Chondrocyte (in vitro differentiated cells): ENCODE measurements at places on chromosomes 3 and 15. TPM values are rescaled to one million over a fixed set of nuclear protein-coding genes. Genes with fewer than 3 reads are reported as not detected.

CDHR4 gene
- total RNA-seq = not detected in 3 replicates

PRTG gene
- total RNA-seq = 1.2 to 3.1 TPM (median 2.7 TPM) in 3 replicates

SLC22A14 gene
- total RNA-seq = 0.62 to 1.2 TPM (median 0.75 TPM) in 3 replicates

DNA sequence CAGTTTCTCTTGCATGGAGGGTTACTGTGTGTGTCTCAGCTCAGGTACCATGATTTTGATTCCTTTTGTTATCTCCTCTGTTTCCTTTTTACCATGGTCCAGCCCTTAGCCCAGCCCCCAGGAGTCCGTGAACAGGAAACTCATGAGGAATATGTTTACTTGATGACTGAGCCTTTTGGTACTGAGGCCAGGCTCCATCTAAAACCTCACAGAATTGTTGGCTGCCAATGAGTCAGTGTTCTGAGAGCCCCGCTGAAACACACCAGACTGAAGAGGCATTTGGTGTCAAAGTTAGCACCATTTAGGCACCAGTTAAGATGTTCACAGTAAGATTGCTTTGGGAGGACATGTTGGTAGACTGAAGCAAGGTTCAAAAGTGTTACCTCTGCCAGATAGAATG lies 80.9 kb downstream of the DGKG start:
- DNase-seq = no peak
- peaks cover 23% of the 10 kb centered on the region for H3K4me1 ChIP-seq
- H3K36me3 ChIP-seq = no peaks in the 10 kb centered on the region
- H3K27ac ChIP-seq = peak overlapping the region; percentile 15

GRCh38 chr15:36499412-36500389 lies 79.7 kb upstream of the CDIN1 start:
- H3K4me3 ChIP-seq = no peak overlapping the region
- no peaks in the 10 kb centered on the region for H3K27me3 ChIP-seq
- DNase-seq = no peak
- H3K36me3 ChIP-seq = no peaks in the 10 kb centered on the region
- no peak overlapping the region for H3K27ac ChIP-seq

DNA sequence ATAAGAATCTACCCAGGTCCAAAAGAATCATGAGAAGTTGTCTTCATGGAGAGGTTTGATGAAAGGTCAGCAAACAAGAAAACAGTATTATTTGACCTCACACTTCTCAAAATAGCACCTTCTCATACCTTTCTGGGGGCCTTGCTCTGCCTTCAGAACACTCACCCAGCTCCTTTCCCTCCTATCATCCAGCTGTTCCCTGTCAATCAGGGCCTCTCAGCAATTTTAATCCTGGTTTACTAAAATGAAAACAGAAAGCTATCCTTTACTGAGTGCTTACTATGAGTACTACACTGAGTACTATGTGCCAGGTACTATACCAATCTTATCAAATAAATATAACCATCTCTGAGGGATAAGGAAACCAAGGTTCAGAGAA lies 138.6 kb downstream of the GAP43 start:
- H3K27me3 ChIP-seq = no peaks in the 10 kb centered on the region
- DNase-seq = no peak
- no peaks in the 10 kb centered on the region for H3K36me3 ChIP-seq
- H3K4me3 ChIP-seq = no peak overlapping the region

DNA sequence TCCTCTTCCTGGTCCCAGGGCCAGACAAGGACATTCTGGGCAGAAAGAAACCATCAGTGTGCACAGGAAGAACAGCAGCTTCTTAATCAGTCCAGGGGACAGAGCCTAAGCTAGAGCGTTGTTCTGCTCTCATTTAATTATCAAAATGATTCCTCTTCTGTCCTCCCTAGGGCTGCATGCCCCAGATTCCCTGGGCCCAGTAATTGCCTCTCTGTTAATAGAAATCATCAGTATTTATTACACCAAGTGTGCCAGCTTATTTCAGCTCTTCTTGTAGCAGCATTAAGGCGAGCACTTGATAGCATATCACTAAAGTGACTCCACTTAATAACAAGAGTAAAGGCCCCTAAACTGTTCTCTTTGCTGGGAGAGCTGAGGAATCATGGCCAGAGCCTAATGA lies 72.1 kb downstream of the WDR76 start:
- H3K4me3 ChIP-seq = no peak overlapping the region
- no peak overlapping the region for H3K27ac ChIP-seq
- H3K36me3 ChIP-seq = no peaks in the 10 kb centered on the region
- no peak for DNase-seq
- no peaks in the 10 kb centered on the region for H3K27me3 ChIP-seq

DNA sequence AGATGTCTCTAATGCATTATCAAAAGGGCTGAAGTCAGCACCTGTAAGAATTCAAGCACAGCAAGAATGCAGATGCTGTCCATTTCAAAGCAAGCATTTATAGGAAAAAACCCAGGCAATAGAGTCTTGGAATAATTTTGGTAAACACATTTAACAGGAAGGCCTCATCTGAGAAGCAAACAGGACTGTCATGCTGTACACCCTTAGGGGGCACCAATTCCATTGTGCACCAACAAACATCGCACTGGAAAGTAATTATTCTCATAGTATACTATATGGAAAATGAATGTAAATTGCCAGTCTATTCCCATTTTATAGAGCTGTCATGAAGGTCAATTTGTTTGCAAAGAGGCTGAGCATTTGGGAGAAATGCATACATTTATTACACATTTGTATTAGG lies 247.3 kb upstream of the SUCLG2 start:
- no peak overlapping the region for H3K4me3 ChIP-seq
- no peaks in the 10 kb centered on the region for H3K4me1 ChIP-seq
- H3K27ac ChIP-seq = no peak overlapping the region
- H3K36me3 ChIP-seq = no peaks in the 10 kb centered on the region
- peaks cover 1% of the 10 kb centered on the region for H3K27me3 ChIP-seq

DNA sequence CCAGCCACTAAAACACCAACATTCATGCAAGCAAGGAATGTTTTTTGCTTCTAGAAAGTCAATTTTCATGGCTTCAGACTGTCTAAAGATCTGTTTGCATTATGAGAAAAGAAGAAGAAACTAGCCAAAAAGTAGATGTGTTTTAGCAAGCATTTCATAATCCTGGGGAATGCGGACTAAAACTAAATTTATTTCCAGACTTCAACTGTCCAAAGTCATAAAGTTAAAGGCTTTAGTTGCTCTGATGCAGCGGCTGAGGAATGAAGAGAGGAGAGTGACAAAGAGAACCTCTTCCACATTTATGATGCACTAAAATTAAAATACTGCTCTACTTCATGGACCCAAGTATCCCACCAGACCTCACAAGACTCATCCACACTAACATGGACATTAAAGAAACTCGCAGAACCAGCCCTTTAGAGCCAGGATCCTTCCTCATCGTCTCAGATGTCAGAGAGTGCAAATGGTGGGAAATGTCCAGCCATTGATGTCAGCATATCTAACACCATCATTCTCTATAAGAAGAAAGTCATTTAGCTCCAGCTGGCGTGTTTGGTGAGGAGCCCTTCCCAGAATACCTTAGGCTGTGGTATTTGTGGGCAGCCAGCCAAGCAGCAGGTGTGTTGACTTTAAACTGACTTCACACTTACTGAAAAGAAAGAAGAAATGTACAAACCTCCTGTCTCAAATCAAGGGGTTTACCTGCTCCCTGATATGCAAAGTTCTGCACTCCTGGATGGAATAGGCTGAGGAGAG lies 17.4 kb downstream of the FYCO1 start:
- no peaks in the 10 kb centered on the region for H3K27me3 ChIP-seq
- H3K4me1 ChIP-seq = peaks cover 6% of the 10 kb centered on the region
- H3K36me3 ChIP-seq = peaks cover 29% of the 10 kb centered on the region
- no peak for DNase-seq
- H3K27ac ChIP-seq = no peak overlapping the region
- H3K4me3 ChIP-seq = no peak overlapping the region

- no peaks in the 10 kb centered on the region for H3K27me3 ChIP-seq
- H3K4me1 ChIP-seq = peaks cover 17% of the 10 kb centered on the region
- no peak for DNase-seq
- H3K27ac ChIP-seq = peak overlapping the region; percentile 84
- no peaks in the 10 kb centered on the region for H3K36me3 ChIP-seq
Observed at GRCh38 chr3:129211345-129211744, 27.6 kb upstream of the CNBP start.

DNA sequence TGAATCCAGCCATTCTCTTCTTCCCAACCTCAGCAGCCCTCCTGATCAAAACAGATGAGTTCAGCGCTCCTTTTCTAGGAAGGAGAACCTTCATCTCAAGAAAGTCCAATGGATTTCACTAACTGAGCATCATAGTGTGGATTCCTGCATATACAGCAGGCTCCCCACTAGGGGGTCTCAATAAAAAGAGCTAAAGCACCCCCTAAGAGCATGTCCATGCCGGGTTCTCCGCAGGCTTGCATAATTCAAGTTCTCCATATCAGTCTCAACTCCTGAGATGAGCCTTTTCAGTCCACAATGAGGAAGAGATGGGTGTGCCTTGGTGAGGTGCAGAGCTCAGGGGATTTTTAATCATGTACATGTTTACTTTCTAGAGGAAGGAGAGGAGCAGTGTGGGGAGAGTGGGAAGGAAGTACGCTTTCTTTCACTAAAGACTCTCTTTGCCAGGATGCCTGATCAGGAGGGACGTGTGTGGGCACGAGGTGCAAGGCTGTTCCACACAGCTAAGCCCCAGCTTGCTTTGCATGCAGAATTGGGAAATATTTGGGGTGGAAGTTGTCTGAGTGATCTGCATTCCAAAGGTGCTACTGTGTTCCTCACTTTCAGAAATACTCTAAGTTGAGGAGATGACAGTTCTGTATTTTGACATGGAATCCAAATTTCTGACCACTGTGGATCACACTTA lies 563.5 kb downstream of the OCA2 start:
- H3K4me3 ChIP-seq = no peak overlapping the region
- H3K27ac ChIP-seq = no peak overlapping the region
- H3K4me1 ChIP-seq = no peaks in the 10 kb centered on the region
- H3K36me3 ChIP-seq = no peaks in the 10 kb centered on the region
- no peak for DNase-seq

DNA sequence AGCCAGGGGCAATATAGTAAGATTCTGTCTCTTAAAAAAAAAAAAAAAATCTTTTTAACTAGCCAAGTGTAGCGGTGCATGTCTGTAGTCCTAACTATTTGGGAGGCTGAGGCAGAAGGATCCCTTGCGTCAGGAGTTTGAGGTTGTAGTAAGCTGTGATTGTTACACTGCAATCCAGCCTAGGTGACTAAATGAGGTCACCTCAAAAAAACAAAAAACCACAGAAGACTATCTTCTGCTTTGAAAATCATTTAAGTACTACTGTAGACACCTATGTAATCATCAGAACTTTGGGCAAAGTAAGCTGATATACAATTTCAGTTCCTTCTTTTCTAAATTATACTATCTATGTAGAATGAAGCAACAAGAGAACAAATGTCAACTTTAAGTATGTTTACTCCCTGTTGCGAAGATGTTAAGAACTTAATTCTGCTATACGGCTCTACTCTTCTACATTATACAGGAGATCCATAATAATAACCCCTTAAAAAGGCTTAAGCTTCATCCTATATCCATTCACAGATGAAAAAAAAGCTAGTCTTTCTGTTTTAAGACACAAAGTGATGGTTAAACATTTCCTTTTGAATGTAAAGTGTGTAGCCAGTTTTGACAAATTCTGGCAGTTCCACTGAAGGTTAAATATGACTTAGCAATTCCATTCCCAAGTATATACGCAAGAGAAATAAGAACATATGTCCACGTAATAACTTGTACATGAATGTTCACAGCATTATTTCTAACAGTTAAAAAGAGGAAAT lies 15.2 kb downstream of the DAZL start:
- no peak overlapping the region for H3K27ac ChIP-seq
- H3K4me1 ChIP-seq = peaks cover 11% of the 10 kb centered on the region
- DNase-seq = no peak
- H3K27me3 ChIP-seq = peaks cover 20% of the 10 kb centered on the region

DNA sequence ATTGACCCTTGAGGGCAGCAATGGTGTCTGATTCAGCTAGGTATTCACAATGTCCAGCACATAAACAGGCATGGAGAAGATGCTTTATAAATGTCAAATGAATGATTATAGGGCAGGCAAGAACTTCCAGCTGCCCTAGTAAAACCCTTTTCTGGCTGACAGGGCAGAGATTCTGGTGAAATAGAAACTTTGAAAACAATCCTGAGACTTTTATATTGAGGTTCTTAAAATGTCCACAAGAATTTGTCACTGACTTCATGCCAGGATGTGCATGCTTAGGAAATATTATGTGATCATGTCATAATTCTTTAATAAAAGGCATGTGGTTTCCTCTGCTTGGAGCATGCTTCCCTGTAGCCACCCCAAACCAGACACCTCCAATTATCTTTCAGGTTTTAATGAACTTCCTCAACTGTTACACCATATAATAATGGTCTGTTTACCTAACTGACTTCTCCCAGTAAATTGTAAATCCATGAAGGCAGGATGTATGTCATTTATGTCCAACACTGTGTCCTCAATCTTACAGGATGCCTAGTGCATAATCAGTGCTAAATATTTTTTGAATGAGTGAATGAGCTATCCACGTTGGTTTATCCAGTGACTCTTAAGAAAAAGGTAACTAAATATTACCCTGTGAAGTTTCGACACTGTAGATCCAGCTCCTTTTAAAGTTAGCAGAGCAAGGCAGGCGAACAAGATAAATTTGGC lies 43.4 kb upstream of the CLRN1 start:
- no peak for DNase-seq
- no peaks in the 10 kb centered on the region for H3K27me3 ChIP-seq
- H3K27ac ChIP-seq = peak overlapping the region; percentile 42
- no peaks in the 10 kb centered on the region for H3K36me3 ChIP-seq
